Prostate gland (tissue), 2 donors: ENCODE measurements at places on chromosomes 11 and 22.

- H3K36me3 ChIP-seq = no peaks in the 10 kb centered on the region
- H3K27ac ChIP-seq = no peak overlapping the region
- H3K4me1 ChIP-seq = no peaks in the 10 kb centered on the region
- H3K4me3 ChIP-seq = no peak overlapping the region
Observed at GRCh38 chr11:2212411-2213251, 41.0 kb upstream of the TH start.

DNA sequence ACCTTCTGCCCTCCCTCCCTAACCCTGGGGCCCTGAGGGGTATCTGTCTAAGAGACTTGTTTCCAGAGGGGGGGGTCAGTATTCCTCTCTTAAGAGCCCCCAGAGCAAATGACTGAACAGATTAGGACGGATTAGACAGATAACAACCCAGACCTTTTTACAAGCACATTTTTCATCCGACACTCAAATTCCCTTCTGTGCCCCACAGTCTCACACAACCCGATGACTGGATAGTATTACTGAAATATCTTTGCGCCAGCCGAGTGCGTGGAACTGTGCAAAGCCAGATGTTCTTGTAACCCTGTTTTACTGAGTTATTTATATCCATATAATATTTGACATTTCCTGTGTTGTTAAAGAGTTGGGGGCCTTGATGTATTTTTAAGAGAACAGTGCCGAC lies 30.9 kb upstream of the FLI1 start:
- H3K27ac ChIP-seq = no peak overlapping the region
- H3K4me3 ChIP-seq = no peak overlapping the region
- DNase-seq = no peak
- H3K36me3 ChIP-seq = no peaks in the 10 kb centered on the region
- no peaks in the 10 kb centered on the region for H3K4me1 ChIP-seq
- H3K27me3 ChIP-seq = no peaks in the 10 kb centered on the region

- DNase-seq = no peak
- H3K27me3 ChIP-seq = no peaks in the 10 kb centered on the region
- H3K4me3 ChIP-seq = no peak overlapping the region
- no peak overlapping the region for H3K27ac ChIP-seq
Observed at GRCh38 chr11:111409915-111410314, 30.8 kb upstream of the POU2AF1 start.

DNA sequence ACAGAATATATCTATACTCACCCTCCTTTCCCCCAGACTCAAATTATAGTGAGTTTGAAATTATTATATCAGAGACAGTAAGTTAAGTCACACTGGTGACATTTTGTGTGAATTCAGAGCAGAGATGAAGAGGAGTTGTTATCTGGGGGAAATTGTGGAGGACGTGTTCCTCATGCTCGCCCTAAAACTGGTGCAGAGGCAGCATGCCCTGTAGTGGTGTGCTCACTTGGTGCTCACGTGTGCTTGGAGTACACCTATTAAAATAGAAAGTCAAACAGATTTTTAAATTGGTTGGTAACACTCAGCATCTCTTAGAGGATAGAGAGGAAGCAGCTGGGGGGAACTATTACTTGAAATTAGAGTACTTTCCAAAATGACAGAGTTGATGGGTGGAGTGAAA lies 51.6 kb upstream of the ADSL start:
- no peaks in the 10 kb centered on the region for H3K4me1 ChIP-seq
- no peaks in the 10 kb centered on the region for H3K27me3 ChIP-seq
- H3K4me3 ChIP-seq = no peak overlapping the region
- H3K36me3 ChIP-seq = no peaks in the 10 kb centered on the region
- no peak overlapping the region for H3K27ac ChIP-seq
- no peak for DNase-seq

DNA sequence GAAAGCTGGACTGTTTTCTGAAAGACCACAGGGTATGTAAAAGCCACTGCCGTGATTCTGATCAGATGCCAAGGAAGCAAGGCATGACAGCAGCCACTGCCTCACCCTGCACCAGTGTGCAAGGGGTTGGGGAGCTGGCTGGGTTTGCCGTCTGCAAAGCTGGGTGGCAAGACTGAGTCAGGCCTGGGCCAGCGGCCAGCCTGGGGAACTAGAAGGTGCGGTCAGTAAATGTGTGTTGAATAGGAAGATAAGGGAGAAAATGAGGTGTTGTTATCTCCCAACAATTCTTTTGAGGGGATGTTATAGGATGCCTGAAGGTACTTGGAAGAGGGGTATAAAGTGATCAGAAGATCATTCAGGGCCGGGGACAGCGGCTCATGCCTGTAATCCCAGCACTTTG lies 8.0 kb downstream of the VSTM5 start:
- H3K36me3 ChIP-seq = no peaks in the 10 kb centered on the region
- DNase-seq = no peak
- no peaks in the 10 kb centered on the region for H3K27me3 ChIP-seq
- H3K4me1 ChIP-seq = no peaks in the 10 kb centered on the region
- H3K4me3 ChIP-seq = no peak overlapping the region

GRCh38 chr11:37786214-37786755 lies 1188.2 kb upstream of the RAG2 start:
- DNase-seq = no peak
- no peaks in the 10 kb centered on the region for H3K36me3 ChIP-seq
- H3K27ac ChIP-seq = no peak overlapping the region
- H3K4me1 ChIP-seq = no peaks in the 10 kb centered on the region
- no peaks in the 10 kb centered on the region for H3K27me3 ChIP-seq

DNA sequence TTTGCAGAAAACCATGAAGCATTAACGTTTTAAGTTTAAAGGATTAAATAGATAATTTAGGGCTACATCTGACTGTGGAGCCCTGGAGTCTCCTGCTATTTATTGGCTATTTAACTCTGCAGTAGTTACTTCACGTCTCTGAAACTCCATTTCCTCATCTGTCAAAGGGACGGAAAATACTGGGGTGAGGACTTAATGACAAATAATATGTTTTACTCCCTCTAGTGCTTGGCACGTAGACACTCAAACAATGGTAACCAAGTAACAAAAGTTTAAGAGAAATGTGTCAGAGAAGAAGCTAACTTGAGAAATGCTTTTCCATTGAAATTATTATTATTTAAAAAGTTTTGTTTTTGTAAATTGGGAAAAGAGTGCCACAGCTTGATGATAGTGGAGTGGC lies 130.7 kb upstream of the RCN1 start:
- no peak overlapping the region for H3K27ac ChIP-seq
- DNase-seq = no peak
- H3K36me3 ChIP-seq = no peaks in the 10 kb centered on the region
- no peaks in the 10 kb centered on the region for H3K27me3 ChIP-seq
- H3K4me3 ChIP-seq = no peak overlapping the region
